NCI-H1105 (cell line): ENCODE measurements at places on chromosomes 13 and 19.

DNA sequence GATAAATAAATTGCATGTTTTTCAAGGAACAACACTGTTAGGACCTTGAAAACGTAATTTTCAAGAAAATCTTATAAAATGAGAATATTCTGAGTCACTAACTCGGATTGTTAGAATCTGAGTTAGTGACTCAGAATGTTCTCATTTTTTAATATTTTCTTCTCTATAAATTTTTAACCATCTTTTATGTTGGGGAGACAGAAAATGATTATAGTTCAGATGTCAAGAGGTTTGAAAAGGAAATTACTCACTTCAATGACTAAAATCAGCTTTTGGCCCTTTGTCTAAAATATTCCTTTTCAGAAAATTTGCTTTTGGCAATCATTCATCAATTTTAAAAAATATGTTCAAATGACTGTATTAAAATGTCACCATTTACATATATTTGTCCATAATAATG lies 264.2 kb upstream of the EDNRB start:
- no peak for DNase-seq

GRCh38 chr13:69108486-69108885 lies 999.1 kb upstream of the ATXN8OS start:
- no peak for DNase-seq

- peak; percentile 99 for DNase-seq
Measured at GRCh38 chr19:11374433-11375142, at the start of gene SWSAP1. Gene SWSAP1 (plus strand): TSS chr19:11374666. CDS start chr19:11374681, 15 bp downstream.

GRCh38 chr19:10870501-10870954 lies 825 bp upstream of the CARM1 start:
- DNase-seq, result no peak

GRCh38 chr13:41613984-41614661 lies 156.8 kb downstream of the RGCC start:
- no peak for DNase-seq

- no peak for DNase-seq
Measured at GRCh38 chr13:93039131-93039530, 187.5 kb upstream of the GPC6 start.

DNA sequence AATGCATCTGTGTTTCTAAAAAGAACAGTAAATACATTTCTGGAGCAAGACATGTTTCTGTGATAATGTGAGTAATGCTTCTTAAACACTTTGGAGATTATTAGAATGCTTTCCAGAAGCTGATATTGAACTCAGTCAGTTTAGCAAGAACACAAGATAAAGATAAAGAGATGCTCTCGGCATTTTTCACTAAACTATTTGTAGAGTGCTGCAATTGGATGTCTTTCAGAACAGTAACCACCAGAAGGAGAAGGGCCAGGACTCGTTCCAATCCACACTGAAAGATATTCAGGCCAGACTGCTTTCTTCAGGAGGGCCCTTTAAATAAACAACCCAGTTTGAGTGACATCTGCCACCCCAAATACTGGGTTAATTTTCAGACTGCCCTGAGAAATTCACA lies 456.0 kb downstream of the TBC1D4 start:
- no peak for DNase-seq

- no peak for DNase-seq
Measured at GRCh38 chr13:104595511-104595910, 1529.3 kb upstream of the SLC10A2 start.

DNA sequence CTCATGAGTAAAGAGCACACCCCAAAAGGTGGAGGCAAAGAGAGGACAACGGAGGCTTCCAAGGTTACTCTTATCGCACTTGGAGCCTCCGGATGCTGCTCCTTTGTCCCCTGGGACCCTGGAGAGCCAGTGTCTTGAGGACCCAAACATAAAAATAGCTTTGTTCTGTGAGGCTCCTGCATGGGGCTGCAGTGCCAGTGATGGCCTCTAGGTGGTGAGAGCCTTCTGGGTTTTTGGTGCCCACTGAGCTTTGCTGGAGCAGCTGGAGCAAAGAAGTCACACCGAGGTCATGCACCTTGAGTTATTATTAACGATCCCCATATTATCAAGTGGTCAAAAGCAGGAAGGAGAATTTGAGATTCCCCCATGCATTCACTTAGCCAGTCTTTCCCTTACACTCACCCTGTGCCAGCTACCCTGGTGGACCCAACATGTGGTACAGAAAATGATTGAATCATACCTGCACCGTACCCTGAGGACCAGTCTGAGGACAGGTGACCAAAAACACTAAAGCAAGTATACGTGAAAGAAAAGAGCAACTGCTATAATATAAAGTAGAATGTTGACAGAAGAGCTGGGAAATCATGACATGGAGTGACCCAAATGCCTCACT lies 41.5 kb downstream of the ZNF682 start:
- no peak for DNase-seq

- no peak for DNase-seq
Measured at GRCh38 chr13:35700671-35701070, 224.2 kb upstream of the MAB21L1 start.
